SK-MEL-5 (cell line): ENCODE measurements at places on chromosomes 7 and 10. TPM values are rescaled to one million over a fixed set of nuclear protein-coding genes. Genes with fewer than 3 reads are reported as not detected.

Gene SRGN
- total RNA-seq: 3.9 and 4.8 TPM in 2 replicates

Gene CLDN4
- total RNA-seq: not detected in 2 replicates

Gene DNA2
- 6.9 and 8.3 TPM in 2 replicates for total RNA-seq

Gene DENND2A
- total RNA-seq: 0.16 TPM in 1 of 2 replicates, not detected in the other

Gene LRGUK
- total RNA-seq: 9.9 TPM in 2 replicates

Gene KNDC1
- total RNA-seq: 0.34 and 0.45 TPM in 2 replicates

Gene SPDYE6
- not detected in 2 replicates for total RNA-seq

DNA sequence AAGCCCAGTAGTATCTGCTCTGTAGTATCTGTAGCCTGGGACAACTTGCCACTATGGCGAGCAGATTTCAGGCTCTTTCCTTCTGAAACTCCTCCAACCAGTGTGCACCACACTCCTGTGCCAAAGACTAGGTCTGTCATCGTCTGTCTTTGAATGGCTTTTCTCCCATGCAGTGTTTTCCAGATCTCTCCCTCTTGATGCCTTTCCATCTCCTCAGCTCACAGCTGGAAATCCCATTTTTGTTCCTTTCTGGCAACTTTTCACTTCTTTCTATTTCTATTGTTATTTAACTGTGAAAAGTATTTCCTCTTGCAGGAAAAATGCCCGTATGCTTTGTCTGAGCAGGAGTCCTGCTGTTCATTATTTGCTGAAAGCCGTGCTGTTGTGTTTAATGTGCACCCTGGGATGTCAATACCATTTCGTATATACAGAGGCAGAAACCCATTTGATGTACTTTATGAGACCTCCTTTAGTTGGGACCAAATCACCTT is 373.7 kb downstream of the PHTF2 start:
- DNase-seq: no peak

- DNase-seq: no peak
These were observed 17.7 kb downstream of the GPR26 start for GRCh38 chr10:123683865-123684264.

DNA sequence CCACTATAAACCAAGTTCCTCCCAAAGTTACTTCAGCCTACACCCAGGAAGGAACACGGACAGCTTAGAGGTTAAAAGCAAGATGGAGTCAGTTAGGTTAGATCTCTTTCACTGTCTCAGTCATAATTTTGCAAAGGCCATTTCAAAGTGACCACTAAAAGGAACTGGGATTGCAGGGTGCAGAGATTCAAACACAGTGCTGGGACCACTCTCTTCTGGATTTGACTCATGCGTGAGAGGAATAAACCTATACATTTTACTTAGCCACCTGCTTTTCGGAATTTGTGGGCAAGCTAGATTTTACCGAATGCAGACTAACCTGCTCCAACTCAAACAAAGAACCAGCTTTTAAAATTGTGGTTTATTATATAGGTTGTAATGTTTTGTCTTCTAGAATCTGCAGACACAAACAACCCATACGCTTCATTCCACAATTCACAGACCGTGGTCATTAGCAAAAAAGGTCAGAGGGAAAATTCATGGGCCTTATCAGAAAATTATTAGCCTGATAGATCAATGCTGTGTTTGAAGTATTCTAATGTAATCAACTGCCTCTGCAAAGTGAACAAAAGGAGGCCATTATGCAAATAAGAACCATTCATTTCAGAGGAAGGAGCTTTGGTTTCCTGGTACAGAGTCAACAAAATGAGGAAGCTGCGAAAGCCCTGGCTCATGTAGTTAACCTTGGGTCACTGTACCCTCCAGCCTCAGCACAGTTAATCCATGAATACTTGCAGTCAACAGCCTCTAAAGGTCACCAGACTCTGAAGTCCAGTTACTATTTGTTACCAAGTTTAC is 342.7 kb upstream of the KLF6 start:
- no peak for DNase-seq

DNA sequence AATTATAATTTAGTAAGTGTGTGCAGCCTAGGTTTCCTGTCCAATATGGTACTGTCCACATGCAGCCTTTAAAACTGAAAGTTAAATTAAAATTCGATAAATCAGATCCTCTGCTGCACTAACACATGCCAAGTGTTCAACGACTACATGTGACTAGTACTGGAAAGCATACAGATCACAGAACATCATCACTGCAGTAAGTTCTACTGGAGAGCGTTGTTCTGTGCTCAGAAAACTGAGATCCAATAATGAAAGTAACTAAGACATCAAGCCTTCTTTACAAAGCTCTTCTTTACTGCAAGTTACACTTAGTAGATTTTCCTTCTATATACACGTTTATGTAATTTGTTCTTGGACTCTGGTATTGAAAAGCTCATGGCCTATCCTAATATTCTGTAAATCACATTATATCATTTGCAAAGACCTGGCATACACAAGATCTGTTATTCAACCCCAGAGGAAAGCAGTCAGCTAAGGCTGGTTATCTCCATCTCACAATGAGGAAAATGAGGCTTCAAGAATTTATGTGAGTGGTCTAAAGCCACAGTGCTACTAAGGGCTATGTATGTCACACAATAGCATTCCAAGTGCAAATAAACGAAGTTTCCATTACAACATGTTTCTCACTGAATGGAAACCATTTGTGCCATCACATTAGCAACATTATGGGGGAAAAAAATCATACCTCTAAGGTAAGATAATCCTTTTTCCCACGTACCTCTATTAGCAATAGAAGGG is 77.6 kb downstream of the VPS41 start:
- peak; percentile 19 for DNase-seq

GRCh38 chr7:44922351-44922694 is 37.0 kb upstream of the PURB start:
- no peak for DNase-seq

DNA sequence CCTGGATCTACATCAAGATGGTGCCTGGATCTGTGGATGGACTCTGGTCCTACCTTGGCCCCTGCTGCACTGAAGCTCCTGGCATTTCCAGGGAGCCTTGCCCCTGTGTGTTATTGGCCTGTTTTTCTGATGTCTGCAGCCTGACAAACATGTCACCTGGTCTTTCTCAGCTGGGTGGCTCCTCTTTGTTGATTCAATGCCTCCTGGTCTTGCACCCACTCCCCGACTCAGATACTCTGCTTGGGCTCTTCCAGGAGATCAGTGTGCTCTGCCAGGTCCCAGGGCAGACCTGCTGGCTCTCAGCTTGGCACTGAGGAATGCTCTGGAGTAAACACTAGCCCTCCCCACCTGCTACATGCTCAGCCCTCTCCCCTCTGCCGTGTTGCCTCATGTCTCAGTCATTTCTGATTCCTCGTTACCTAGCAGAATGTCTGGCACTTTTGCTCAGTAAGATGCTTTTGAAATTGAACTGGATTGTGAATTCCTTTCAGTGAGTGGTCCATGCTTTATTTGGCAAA is 253.3 kb upstream of the BMPER start:
- DNase-seq: no peak

DNA sequence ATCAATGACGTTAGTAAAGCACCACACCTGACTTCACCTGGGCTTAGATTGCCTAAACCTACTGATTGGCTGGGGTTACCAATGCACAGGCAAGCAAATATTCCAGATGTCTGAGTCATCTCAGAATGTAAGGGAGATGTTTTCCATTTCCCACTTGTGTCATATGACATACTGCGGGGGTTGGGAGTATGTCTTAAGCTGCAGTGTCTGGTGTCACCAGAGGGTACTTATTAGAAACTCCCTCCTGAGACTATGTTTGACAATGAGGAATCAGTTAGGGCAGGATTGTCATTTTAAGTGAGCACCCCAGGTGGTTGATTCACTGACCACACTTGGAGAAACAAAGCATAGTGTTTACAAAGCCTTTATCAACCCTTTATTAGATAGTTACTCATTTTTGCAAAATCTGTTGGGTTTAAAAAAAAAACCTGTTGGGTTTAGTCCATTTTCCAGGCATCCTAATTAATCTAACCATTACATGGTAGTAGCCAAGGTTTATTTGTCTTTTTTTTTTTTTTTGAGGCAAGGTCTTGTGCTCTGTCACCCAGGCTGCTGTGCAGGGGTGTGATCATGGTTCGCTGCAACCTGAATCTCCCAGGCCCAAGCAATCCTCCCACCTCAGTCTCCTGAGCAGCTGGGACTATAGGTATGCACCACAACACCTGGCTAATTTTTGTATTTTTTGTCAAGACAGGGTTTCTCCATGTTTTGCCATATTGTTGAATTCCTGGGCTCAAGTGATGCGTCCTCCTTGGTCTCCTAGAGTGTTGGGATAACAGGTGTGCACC is 72.5 kb downstream of the CDK6 start:
- DNase-seq: peak; percentile 58

- peak; percentile 41 for DNase-seq
These were observed 93.3 kb downstream of the CUL2 start for GRCh38 chr10:34996843-34997242.

DNA sequence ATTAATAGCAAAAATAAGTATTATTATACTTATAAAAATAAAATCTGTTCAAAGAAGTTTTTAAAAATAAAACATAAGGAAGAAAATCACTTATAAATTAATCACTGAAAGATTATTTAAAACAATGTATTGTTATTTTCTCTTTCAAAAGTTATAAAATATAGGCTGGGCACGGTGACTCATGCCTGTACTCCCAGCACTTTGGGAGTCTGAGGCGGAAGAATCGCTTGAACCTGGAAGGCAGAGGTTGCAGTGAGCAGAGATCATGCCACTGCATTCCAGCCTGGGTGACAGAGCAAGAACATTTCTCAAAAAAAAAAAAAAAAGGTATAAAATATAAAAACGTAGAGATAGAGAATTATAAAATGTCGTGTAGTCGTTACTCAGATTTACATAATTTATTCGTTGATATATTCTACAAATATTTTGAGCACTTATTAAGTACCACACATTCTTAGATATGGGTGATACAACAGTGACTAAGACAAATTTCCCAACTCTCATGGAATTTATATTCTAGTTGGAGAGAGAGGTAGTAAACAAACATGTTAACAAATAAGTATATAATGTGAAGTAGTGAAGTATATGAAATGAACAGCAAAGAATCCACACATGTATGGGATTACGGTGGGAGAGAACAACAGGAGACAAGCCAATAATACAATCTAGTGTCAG is 1030.0 kb downstream of the SORCS1 start:
- no peak for DNase-seq

DNA sequence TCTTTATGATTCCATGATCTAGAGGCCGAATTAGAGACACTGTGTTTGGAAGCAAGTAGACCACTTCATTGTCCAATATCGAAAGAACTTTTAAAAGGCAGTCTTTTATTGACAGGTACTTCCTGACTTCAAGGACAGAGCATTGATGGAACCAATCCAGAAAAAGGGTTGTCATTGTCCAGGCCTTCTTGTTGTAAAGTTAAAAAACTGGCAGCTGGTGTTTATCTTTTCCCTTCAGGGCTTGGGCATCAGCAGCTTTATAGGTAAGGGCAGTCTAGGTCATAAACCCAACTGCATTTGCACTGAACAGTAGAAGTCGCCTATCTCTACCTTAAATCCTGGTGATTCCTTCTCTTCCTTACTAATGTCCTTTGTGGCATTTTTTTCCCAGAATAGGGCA is 95.6 kb downstream of the ST7 start:
- no peak for DNase-seq

DNA sequence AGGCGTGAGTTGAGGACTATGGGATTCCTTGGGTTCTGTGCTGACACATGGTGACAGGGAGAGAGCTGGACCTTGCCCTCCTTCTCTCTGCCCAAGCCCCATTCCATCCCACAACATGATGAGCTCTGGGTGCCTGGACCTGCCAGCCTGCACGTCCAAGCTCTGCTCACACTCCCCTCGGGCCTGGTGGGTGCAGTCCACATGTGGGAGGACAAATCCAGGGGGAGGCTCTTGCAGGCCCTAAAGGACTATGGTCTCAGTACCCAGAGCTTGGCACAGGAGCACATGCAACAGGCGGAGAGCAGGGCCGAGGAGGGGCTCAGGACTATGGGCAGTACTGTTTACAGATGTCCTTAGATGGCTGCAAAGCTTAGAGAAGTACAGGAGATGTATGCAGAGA is 91.4 kb downstream of the CLEC2L start:
- DNase-seq: no peak

DNA sequence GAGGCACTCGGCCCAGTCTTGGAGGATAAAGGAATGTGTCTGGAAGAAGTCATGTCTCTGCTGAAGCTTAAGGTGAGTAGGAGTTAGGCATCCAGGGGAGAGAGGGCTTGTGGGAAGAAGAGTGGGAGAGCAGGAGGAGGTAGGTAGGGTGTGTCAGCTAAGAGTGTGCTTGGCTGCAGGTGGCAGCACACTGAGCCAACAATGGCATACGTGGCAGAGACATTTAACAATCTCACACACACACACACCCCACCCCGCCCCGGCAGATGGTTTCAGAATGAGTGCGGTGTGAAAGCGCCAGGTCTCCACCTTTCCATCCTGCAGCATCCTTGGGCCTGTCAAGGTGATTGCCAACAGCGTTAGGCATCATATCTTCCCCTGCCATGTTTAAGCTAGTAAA is 11.2 kb upstream of the ARPC1A start:
- no peak for DNase-seq

DNA sequence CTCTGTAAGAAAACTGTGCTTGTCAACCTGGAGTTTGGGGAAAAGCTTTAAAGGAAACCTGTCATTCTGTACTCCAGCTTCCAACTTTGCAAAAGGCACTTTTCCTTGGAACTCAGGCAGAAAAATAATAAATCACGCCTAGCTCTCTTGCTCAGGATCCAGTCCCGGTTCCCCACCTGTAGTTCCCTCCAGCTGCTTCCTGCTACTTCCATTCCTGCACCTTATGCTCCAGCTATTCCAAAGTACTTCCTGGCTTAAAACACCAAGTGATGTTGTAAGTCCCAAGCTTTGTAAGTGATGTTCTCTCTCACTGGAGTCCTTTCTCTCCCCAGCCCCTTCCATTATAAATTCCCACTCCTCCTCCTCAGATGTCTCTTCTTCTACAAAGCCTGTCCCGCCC is 98.6 kb downstream of the GRM8 start:
- no peak for DNase-seq
